ENCODE measurements at places on chromosomes 1 and 21.

DNA sequence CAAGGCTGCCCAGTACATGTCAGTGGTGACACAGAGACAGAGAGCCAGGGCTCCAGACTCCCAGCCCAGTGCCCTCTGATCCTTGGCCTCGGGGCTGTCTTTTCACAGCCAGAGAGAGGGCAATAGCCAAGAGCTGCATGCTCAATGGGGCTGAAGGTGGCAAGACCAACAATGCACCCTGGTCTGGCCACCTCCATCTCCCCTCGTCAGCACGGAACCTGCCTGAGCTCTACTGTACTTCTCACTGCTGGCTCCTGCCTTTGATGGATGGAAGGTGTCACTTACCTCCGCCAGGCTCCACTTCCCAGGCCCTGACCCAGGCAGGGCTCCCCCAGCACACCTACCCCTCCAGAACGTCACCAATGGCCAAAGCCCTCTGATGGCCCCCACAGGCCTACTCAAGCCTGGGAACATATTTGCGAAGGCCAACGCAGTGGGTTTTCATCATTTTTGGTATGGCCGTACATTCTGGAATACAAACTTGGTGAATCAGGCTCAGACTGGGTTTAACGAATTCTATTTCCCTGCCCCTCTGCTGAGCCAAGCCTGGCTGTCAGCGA is 88.1 kb downstream of the DMRTB1 start:
- no peak for DNase-seq

- DNase-seq = no peak
These were observed 2.1 kb upstream of the PLA2G2E start for GRCh38 chr1:19925342-19926070.

DNA sequence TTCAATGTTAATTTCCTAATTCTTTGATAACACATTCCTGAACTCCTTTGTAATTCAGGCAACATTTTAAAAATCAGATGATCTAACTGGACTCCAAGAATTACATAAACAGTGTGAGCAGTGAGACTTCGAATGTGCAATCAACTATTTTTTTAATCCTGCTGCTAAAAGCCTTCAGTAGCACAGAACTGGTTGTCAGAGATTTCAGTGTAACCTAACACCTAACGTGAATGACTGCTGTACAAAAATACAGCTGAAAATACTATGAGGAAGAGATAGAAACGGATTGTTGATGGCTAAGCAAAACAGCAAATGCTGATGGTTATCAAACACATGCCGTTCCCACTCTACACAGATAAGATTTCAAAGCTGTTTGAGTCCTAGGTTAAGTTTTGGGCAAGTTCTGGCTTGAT is 46.1 kb downstream of the APP start:
- no peak for DNase-seq

GRCh38 chr1:104760017-104760416 is 1010.3 kb downstream of the AMY1C start:
- DNase-seq = no peak

DNA sequence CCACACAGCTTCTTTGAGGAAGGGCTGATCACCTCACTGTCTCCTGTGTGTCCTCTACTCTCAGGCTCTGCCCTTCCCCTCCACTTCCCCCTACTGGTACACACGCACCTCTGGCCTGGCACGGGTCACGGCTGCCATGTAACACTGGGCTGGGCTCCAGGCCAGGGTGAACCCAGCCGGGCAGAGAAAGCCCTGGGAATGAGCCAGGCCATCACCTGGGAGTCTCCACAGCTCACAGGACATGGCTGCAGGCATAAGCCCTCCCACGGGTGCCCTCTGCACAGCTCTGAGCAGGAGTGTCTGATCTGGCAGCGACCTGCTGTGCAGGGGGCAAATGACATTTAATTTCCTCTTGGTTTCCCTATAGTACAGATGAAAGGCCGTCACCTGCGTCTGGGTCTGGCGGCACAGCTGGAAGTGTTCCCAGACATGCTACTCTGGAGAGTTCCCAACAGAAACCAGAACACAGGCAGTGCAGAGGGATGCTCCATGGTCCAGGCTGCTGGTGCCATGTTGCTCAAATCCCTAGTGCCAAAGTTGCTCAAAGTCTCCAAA is 61.2 kb downstream of the ERI3 start:
- DNase-seq = peak; percentile 48

GRCh38 chr1:63774617-63775417 is 1.0 kb downstream of the ROR1 start:
- DNase-seq = no peak

DNA sequence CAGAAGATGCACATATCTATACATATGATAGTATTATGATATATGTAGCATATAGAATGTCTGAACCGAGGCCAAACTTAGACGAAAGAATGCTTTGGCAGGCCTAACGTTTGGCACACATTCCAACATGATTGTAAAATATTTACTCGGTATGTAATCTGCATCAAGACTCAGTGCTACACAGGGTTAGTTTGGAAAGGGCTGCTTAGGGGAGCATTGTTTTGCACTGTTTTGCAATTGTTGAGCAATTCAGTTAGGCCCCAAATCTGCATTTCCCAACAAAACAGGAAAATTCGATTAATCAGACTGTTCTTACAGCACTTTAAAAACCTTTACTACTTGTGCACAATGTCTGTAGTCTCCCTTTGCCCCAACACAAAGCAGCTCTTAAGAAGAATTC is 216.0 kb upstream of the NEGR1 start:
- DNase-seq = no peak

- DNase-seq = no peak
These were observed 210.3 kb downstream of the PTPRC start for GRCh38 chr1:198849093-198849492.

DNA sequence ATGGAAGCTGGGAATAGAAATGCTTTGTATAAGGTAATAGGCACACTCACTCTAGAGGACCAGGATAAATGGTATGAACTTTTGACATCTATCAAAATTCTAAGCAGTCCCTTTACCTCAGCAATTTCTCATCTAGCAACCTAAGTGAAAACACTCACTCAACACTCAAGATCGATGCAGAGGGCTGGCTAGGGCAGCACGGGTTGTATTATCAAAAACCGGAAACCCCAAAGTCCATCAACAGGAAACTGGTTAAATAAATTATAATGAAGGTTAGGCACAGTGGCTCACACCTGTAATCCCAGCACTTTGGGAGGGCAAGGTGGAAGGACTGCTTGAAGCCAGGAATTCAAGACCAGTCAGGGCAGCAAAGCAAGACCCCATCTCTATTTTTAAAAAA is 9.4 kb downstream of the USP48 start:
- DNase-seq = no peak

DNA sequence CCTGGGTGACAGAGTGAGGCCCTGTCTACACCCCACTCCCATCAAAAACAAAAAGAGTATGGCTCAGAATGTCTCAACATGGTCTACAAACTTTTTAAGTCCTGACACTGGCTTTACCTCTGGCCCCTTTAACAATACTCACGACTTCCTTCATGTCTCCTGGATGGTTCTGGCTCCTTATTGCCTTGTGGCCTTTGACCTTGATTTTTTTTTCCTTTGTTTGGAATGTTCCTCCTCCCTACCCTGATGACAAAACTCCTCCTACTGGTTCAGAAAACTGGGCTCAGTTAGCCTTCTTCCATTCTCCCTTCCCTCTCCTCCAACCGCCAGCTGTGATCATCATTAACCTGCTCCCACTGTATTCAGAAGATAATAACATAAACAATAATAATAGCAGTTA is 4.6 kb upstream of the SOAT1 start:
- DNase-seq = no peak

GRCh38 chr1:197980457-197980856 is 63.3 kb downstream of the LHX9 start:
- DNase-seq = no peak

GRCh38 chr1:89681045-89681729 is 48.3 kb downstream of the LRRC8C start:
- DNase-seq = no peak

Measured in cortex of kidney (tissue), 1 donor.